ENCODE measurements at places on chromosomes 6 and 20.

DNA sequence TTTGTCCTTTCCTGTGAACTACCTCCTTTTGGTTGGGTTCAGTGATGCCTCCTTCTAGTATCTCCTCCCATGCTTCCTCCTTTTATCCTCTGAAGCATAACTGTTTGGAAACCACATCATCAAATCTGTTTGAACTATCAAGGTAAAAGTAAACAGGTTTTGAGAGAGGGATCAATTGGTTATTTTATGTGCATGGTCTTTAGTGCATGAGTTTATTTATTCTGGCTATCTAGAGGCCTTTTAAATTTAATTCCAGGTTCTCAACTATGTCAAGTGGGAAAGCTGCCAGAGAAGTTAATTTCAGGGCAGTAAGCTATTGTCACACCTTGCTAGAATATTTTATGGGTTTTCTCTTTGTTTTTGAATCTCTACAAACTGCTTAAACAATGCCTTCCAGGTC, 54.1 kb downstream of the WASF1 start:
- DNase-seq = no peak

DNA sequence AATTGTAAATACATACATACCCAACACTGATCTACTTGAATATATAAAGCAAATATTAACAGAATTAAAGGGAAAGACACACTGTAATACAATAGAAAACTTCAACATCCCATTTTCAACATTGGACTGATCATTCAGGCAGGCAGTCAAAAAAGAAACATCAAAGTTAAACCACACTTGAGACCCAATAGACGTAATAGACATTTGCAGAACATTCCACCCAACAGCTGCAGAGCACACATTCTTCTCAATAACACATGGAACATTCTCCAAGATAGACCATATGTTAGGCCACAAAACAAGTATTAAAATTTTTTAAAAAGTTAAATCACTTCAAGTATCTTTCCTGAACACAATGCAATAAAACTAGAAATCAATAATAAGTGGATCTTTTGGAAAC, 698.2 kb downstream of the COL12A1 start:
- no peak for DNase-seq

DNA sequence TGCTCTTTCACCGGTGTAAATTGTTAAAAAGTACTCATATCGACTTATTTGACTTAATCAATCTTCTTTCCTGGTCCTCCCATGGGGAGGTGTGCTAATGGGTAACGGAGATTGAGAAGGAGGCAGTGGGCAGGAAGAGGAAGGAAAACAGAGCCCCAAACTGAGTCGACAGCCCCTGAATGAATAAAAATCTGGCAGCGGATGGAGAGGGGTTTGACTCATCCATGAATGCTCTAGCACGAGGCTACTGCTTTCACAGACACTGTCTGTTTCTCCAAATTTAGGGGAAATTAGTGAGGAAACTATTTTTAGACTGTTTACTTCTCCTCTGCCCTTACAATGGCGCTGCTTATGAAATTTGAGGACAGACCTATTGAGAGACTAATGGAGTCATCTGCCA, 142.2 kb upstream of the ATXN1 start:
- DNase-seq = no peak

GRCh38 chr20:23161244-23161891, 75.2 kb upstream of the CD93 start:
- no peak for DNase-seq

GRCh38 chr6:137415127-137415833, 78.9 kb downstream of the OLIG3 start:
- DNase-seq = no peak

DNA sequence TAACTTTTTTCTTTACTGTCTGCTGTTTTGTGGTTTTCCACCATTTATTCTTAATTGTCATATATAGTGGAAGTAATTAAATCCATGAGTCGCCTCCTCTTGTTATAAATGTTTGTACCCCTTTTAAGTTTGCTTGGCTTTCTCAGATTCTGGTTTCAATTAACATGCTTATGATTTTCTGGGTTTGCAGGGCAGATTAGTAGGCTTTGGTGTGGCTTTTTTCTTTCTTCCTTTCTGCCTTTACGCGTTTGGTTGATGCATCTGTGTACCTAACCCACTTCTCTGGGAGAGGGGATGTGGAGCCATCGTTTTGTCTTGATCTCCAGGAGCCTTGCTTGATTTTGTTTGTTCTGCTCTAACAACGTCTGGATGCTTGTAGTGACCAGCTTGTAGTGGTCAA, 100.4 kb downstream of the JARID2 start:
- no peak for DNase-seq

DNA sequence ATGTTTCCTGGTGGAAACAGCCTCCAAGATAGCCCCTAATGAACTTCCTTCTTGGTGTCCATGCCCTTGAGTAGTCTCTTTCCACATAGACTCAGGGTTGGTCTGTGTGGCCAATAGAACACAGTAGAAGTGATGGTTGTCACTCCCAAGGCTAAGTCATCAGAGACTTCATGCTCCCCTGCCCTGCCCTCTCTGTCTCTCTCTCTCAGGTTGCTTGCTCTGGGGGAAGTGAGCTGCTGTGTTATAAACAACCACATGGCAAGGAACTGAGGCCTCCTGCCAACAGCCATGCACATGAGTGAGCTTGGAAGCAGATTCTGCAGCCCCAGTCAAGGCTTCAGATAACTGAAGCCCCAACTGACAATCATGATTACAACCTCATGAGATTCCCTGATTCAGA, 85.3 kb upstream of the SLC22A16 start:
- DNase-seq = no peak

- no peak for DNase-seq
These were observed 84.5 kb upstream of the CHD6 start for GRCh38 chr20:41702647-41703046.

GRCh38 chr6:96721227-96721626, 116.0 kb downstream of the GPR63 start:
- DNase-seq = no peak

DNA sequence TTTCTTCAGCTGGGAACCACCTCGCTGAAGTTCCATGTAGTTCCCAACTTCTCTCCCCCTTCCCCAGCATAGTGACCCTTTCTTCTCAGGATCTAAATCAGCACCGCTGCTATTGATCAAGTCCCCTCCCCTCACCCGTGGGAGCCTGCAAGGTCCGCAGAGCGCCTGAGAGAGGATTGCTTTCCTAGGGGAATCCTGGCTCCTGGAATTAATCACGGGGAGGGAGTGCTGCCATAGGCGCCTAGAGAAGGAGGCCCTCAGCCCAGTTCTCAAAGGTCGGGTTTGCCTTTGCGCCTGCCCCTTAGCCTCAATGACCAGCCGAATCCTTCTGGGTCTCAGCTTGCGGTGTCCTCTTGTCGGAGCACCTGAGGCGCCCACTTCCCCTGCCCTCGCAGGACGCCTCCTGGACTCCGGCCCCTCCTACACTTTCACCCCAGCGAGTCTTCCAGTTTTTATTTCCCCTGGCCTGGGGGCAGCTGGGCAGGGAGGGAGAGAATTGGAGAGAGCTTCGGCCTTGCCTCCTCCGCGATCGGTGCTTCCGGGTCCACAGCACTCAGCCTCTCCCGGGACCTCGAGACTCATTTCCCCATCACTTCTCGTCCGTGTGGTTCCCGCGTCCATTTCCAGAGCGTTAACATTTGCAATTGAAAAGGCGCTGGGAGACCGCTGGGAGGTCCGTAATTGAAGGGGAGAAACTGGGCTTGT, 3.1 kb upstream of the NKX2-2 start:
- DNase-seq = no peak

- DNase-seq = no peak
These were observed 1.1 kb upstream of the SLC35B2 start for GRCh38 chr6:44258325-44258863.

DNA sequence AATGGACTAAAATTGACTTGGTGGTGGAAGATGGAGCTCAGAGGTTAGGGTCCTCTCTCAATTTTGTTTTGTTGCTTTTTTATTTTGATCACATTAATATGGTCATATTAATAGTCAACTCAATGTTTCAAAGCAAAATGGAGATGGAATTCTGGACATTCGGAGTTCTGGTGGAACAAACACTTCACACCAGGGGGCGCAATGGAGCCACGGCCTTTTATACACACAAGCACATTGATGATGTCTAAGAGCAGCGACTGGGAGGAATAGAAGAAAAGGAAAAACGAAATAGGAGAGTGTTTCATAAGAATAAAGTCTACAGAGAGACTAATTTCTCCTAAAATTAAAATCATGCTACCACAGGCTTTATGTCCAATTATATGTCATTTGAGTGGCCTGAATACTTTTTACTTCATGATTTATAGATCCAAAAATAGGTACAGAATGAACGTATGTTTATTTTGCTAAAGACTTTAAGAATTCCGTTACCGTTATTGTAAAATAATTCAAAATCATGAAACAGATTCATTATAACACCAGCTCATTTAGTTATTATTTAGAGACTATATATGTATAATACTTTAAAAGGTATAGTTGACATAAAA, 197.6 kb upstream of the SASH1 start:
- DNase-seq = no peak

- DNase-seq = no peak
These were observed 260.5 kb downstream of the NRN1 start for GRCh38 chr6:5746053-5746758.

- DNase-seq = no peak
These were observed 319.1 kb upstream of the QKI start for GRCh38 chr6:163095401-163095800.

- DNase-seq = no peak
These were observed 180.0 kb upstream of the UST start for GRCh38 chr6:148566664-148567350.

Data from NCI-H1436 treated with DMSO at 0.1 percent for 48 hours (cell line).